ENCODE measurements at places on chromosomes 12 and 14.

- no peak for DNase-seq
Observed at GRCh38 chr12:127600211-127600610, 666.8 kb upstream of the TMEM132C start.

- no peak for DNase-seq
Observed at GRCh38 chr12:611721-612120, 51.5 kb downstream of the NINJ2 start.

- DNase-seq = no peak
Observed at GRCh38 chr14:68961781-68962584, 17.1 kb downstream of the ACTN1 start.

- DNase-seq = no peak
Observed at GRCh38 chr12:52019113-52019770, 12.5 kb downstream of the TAMALIN start.

GRCh38 chr12:16155938-16156337 lies 121.5 kb downstream of the SLC15A5 start:
- DNase-seq = no peak

All from T follicular helper cell (primary cell).